GM23338 (cell line): ENCODE measurements at places on chromosomes 16 and 17.

- H3K27ac ChIP-seq = no peak overlapping the region
- H3K27me3 ChIP-seq = no peaks in the 10 kb centered on the region
- peak; percentile 57 for DNase-seq
- no peak overlapping the region for H3K4me3 ChIP-seq
- H3K4me1 ChIP-seq = peaks cover 16% of the 10 kb centered on the region
Observed at GRCh38 chr17:333626-334396, 18.8 kb downstream of the RPH3AL start.

DNA sequence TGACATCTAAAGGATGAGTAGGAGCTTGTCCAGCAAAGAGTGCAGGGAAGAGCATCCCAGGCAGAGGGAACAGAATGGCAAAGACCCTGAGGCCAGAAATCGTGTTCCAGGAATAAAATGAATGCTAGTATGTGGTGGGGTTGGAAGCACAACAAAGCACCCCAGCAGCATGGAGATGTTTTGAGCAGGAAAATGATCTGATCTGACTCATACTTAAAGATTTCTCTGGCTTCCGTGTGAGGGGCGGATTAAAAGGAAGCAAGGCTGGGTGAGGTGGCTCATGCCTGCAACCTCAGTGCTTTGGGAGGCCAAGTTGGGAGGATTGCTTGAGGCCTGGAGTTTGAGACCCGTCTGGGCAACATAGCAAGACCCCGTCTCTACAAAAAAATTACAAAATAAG is 2.3 kb downstream of the SLC5A11 start:
- H3K27ac ChIP-seq = no peak overlapping the region
- no peak overlapping the region for H3K4me3 ChIP-seq
- H3K27me3 ChIP-seq = no peaks in the 10 kb centered on the region
- H3K4me1 ChIP-seq = no peaks in the 10 kb centered on the region
- H3K36me3 ChIP-seq = no peaks in the 10 kb centered on the region

GRCh38 chr17:80771612-80772005 is 220.0 kb upstream of the CHMP6 start:
- H3K36me3 ChIP-seq = no peaks in the 10 kb centered on the region
- no peaks in the 10 kb centered on the region for H3K27me3 ChIP-seq
- H3K4me3 ChIP-seq = no peak overlapping the region
- DNase-seq = no peak
- H3K27ac ChIP-seq = no peak overlapping the region

- H3K4me3 ChIP-seq = no peak overlapping the region
- H3K36me3 ChIP-seq = no peaks in the 10 kb centered on the region
- H3K27ac ChIP-seq = peak overlapping the region; percentile 42; the same call in 1 of the 2 replicates
- peaks cover 10% of the 10 kb centered on the region; the same call in 1 of the 2 replicates for H3K4me1 ChIP-seq
- 0 out of 2 replicates have a peak, but pooled peaks cover 3% of the 10 kb centered on the region for H3K27me3 ChIP-seq
Observed at GRCh38 chr16:79605999-79606398, 5.5 kb upstream of the MAF start.

DNA sequence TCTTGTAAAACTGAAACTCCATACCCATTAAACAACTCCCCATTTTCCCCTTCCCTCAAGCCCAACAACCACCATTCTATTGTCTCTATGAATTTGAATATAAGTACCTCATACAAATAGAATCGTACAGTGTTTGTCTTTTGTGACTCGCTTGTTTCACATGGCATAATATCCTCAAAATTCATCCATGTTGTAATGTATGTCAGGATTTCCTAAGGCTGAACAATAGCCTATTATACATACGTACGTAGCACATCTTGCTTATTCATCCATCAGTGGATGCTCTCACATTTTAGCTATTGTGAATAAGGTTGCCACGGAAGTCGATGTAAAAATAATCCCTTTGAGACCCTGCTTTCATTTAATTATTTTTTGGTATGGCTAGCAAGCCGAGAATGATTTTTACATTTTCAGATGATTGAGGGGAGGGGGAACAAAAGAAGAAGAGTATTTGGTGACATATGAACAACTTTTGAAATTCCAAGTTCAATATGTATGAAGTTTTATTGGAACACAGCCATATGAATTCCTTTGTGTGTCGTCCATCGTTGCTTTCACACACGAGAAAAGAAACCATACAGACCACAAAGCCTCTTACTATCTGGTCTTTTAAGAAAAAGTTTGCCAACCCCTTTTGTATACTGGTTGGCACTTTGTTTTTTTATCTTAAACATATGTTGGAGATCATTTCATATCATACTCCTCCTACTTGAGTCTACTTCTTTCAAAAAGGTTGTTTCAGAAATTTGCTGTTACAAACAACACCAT is 371.2 kb downstream of the NPIPA8 start:
- H3K4me3 ChIP-seq = no peak overlapping the region
- no peaks in the 10 kb centered on the region for H3K27me3 ChIP-seq
- no peak overlapping the region for H3K27ac ChIP-seq
- H3K4me1 ChIP-seq = no peaks in the 10 kb centered on the region; the same call in 1 of the 2 replicates
- no peaks in the 10 kb centered on the region; the same call in 1 of the 2 replicates for H3K36me3 ChIP-seq

DNA sequence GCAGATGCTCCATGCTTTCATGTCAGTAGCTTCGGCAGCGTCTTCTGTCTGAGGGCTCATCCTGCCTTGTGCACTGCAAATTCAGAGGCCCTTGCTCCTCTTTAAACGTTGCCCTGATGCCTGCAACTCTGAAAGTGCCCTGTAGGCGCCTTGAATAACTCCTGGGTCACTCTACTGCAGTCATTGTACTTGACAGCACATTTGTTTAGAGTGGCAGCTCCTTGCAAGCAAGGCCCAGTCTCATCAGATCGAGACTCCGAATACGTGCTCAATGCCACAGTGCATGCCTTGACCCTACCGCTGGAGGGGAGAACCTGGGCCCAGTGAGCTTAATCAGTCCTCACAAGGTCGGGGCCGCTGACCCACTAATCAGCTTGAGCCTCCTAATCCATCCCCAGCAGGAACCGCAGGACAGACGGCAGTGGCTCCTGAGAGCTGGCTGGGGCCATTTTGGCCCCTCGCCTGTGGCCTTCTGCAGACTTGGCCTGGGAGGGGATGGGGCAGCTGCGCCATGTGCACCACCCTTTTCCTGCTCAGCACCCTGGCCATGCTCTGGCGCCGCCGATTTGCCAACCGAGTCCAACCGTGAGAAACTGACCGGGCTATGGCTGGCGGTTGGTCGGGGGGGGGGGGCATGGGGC is at the start of gene PRCD:
PRCD (plus strand) TSS at position 414 of the 641 bp plus-strand sequence; CDS start at position 512, 98 bp downstream.
- H3K36me3 ChIP-seq = no peaks in the 10 kb centered on the region
- no peak within 1 kb of the TSS for H3K27ac ChIP-seq
- H3K27me3 ChIP-seq = peaks cover 47% of the 10 kb centered on the region
- peak within 1 kb of the TSS; percentile 52 for H3K4me3 ChIP-seq

DNA sequence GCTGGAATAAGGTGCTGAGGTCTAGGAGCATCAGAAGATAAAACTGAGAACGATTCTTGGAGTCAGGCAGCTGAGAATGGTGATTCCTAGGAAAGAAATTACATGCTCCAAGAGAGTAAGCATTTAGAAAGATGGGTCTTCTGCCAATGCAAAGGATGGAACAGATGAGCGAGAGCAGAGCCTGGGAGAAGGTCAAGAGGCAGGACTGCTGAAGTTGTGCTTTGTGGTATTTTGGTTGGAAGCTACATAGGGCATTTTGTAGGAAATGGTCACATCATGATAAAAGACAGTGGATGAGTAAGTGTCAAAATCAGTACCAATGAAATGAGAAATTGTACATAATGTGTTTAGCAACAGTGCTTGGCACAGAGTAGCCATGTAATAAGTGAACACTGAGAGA is 1.4 kb upstream of the CRYM start:
- H3K27ac ChIP-seq = no peak overlapping the region
- peaks cover 10% of the 10 kb centered on the region; the same call in 1 of the 2 replicates for H3K4me1 ChIP-seq
- no peaks in the 10 kb centered on the region for H3K36me3 ChIP-seq

GRCh38 chr16:29699324-29700219 is 20.6 kb downstream of the QPRT start:
- H3K4me1 ChIP-seq = peaks cover 22% of the 10 kb centered on the region
- H3K27ac ChIP-seq = 0 out of 2 replicates have a peak overlapping the region, but pooled peaks have one; percentile 66
- H3K4me3 ChIP-seq = no peak overlapping the region

DNA sequence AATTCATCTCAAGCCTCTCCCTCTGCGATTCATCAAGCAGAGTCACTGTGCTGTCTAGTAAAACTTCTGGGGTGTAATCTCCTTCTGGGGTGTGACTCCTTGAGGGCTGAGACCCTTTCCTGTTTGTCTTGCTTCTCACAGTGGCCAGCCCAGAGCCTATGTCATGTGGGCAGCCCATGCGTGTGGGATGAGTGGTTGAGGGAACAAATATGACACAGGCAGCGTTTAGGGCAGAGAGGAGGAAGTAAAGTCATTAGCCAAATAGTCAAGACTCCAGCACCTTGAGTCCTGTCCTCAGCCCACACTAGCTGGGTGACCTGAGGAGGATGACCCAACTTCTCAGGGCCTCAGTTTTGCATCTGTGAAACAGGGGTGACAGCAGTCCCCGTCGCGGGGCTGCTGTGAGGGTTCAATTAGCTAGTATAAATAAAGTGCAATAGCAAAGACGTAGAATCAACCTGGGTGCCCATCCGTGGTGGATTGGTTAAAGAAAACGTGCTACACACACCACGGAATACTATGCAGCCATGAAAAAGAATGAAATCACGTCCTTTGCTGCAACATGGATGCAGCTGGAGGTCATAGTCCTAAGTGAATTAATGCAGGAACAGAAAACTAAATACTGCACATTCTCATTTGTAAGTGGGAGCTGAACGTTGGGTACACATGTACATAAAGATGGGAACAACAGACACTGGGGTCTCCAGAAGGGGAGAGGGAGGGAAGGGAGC is 4.5 kb upstream of the ITGAX start:
- no peak overlapping the region for H3K27ac ChIP-seq
- DNase-seq = no peak
- H3K36me3 ChIP-seq = no peaks in the 10 kb centered on the region
- H3K4me3 ChIP-seq = no peak overlapping the region
- no peaks in the 10 kb centered on the region for H3K27me3 ChIP-seq

- no peak overlapping the region for H3K4me3 ChIP-seq
- no peaks in the 10 kb centered on the region for H3K4me1 ChIP-seq
- no peaks in the 10 kb centered on the region for H3K36me3 ChIP-seq
- DNase-seq = no peak
- no peaks in the 10 kb centered on the region for H3K27me3 ChIP-seq
- no peak overlapping the region for H3K27ac ChIP-seq
Observed at GRCh38 chr16:87552772-87553573, 49.3 kb upstream of the JPH3 start.

DNA sequence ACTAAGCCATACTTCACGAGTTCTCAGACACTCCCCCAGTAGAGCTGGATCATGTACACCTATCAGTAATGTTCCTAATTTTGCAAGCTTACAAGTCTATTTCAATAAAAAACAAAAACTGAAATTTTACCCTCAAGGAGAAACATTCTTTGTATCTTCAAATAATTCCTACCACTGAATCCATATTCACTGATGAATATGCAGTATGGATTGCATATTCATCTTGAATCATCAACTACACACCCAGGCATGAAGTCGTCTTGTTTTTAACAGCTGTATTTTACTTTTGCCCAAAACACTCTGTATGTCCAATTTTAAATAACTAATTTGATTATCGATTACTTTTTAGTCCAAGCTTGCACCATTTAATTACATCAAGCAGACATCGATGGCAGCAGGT is 31.8 kb downstream of the ZDHHC7 start:
- peaks cover 13% of the 10 kb centered on the region for H3K36me3 ChIP-seq
- H3K4me3 ChIP-seq = no peak overlapping the region
- H3K4me1 ChIP-seq = no peaks in the 10 kb centered on the region
- no peak for DNase-seq

GRCh38 chr17:2782055-2782454 is 14.2 kb upstream of the RAP1GAP2 start:
- H3K4me1 ChIP-seq = no peaks in the 10 kb centered on the region
- H3K27me3 ChIP-seq = no peaks in the 10 kb centered on the region
- no peak overlapping the region for H3K27ac ChIP-seq
- H3K4me3 ChIP-seq = no peak overlapping the region
- DNase-seq = no peak

- H3K4me3 ChIP-seq = peak overlapping the region; percentile 100
- peak overlapping the region; percentile 99 for H3K27ac ChIP-seq
- no peaks in the 10 kb centered on the region for H3K27me3 ChIP-seq
- peaks cover 56% of the 10 kb centered on the region for H3K36me3 ChIP-seq
Observed at GRCh38 chr17:64505340-64506200, 519 bp downstream of the DDX5 start.

DNA sequence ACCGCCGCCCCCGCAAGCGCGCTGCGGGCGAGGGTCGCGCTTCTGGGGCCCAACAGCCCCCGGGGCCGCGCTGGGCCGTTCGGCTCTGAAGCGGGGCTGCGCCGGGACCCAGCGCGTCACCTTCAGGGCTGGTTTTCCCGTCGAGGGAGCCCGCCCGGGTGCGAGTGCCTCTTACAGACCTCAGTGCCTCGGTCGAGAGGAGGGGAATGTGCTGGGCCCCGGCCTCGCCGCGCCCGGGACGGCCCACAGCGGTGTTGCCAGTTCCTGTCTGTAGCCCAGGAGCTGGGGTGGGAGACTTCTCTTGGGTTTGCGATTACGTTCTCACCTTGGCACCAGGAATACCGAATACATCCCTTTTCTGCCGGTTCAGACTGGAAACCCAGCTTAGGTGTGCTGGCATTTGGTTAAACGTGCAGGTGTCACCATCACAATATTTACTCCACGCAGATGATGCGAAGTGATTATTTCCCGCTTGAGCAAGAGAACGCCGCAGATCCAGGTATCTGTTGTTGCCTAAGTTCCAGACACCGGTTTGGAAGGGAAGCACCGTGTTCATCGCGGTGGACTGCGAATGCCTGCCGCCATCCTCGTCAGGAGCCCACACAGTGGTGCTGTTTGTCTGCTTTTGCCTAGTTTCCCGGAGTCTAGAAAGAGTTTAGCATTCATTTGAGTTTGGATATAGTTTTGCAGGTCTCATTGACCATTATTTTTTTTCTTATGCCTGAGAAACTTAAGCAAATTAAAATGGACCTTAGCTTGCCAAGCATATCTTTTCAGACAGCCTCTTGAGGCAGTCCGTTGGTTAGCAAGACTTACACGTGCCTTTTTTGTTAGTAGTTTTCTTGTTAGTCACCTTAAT is 914 bp downstream of the MAP1LC3B start:
- H3K36me3 ChIP-seq = no peaks in the 10 kb centered on the region
- H3K27ac ChIP-seq = no peak overlapping the region
- DNase-seq = peak; percentile 71

DNA sequence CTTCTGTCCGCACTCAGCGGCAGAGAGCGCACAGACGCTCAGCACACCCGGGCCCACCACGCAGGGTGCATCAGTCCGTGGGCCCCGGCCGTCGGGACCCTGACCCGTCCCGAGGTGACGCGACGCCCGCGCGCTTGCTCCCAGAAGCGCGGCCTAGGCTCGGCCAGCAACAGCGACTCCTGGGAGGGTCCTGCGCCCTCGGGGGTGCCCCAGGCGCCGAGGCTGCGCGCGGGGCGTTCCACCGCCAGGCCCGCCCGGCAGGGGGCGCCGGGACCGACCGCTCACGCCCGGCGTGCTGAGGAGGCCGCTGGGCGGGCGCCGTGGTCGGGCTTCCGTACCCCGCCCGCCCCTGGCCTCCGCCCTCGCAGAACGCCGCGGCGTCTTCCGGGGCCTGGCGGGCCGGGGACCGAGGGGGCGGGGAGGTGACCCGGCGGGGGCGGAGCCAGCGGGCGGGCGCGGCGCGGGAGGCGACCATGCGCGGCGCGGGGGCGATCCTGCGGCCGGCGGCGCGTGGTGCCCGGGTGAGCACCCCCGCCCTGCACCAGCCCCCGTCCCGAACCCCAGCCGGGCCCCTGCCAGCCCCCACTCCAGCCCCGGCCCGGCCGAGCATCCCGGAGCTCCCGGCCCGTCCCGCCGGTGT is at the start of gene CISD3:
CISD3 (plus strand) TSS at position 456 of the 640 bp plus-strand sequence; CDS start at position 474, 18 bp downstream.
- 0 out of 2 replicates have a peak within 1 kb of the TSS, but pooled peaks have one; percentile 55 for H3K27ac ChIP-seq
- H3K36me3 ChIP-seq = no peaks in the 10 kb centered on the region
